IPS DF 19.7 (cell line): ENCODE measurements at places on chromosomes 3 and 15.
A peak's percentile ranks its signal among the peaks of the same experiment; 100 is the strongest.

DNA sequence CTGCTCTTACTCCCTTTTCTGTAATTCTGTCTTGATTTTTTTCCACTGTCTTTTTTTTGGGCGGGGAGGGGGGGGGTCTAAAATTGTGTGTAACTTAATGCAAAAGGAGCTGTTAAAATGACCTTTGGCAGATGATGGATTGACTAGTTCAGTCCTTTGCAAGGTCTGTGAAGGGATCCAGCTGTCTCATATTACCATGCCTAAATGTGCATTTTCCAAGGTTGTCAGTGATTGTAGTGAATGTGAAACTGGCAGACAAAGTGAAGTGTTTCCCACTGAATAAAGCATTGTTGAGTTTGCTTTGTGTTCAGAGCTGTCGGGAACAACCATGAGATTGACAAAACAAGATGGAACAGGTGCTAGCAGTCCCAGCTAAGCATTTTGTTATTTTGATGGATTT is 110.1 kb upstream of the SKOR1 start:
- DNase-seq: no peak

DNA sequence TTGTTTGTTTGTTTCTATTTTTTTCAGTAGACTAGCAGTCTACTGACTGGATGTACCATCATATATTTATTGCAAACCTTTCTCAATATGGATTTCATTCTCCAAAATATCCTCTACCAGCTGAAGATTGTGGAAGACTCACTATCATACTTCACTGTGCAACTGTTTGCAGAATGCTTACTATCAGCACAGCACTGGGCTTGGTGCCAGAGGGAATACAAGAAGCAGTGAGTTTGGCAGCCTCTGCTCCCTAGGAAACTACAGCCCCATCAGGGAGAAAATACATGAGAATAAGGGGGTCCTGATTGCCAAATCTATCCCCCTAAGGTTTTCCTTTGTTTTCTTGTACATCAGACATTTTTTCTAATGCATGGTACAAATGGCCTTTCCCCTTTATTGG is 27.5 kb downstream of the AQP9 start:
- no peak for DNase-seq

GRCh38 chr3:10957976-10958749 is 34.4 kb upstream of the SLC6A1 start:
- no peak for DNase-seq

- peak; percentile 54 for DNase-seq
Observed at GRCh38 chr3:71006810-71007785, 576.4 kb downstream of the FOXP1 start.

DNA sequence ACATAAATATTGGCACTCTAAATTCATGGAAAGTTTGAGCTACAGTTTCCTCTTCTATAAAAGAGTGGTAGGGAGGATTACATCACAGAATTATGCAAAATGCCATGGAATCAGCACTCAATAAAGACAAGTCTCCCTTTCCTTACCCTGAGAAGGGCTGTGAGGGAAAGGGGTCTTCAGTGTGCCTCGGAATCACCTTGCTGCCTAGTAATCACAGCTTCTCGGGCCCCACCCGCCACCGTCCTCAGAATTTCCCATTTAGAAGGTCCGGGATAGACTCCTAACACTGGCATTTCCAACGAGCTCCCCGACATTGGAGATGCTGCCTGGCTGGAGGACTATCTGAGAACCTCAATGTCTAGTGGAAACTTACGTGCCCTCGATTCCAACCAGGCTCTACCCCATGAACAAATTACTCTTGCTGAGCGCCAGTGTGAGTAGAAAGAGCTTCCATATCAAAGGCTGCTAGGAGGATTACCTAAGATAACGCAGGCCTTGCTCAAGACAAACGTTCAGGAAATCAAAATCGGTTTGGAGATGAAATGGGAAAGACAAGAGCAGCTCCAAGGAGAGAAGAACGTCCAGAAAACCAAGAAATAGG is 92.1 kb upstream of the CHD2 start:
- no peak for DNase-seq

GRCh38 chr3:126446301-126446700 is 29.4 kb downstream of the ZXDC start:
- DNase-seq: no peak

GRCh38 chr3:103025880-103026279 is 591.1 kb downstream of the ZPLD1 start:
- DNase-seq: no peak

DNA sequence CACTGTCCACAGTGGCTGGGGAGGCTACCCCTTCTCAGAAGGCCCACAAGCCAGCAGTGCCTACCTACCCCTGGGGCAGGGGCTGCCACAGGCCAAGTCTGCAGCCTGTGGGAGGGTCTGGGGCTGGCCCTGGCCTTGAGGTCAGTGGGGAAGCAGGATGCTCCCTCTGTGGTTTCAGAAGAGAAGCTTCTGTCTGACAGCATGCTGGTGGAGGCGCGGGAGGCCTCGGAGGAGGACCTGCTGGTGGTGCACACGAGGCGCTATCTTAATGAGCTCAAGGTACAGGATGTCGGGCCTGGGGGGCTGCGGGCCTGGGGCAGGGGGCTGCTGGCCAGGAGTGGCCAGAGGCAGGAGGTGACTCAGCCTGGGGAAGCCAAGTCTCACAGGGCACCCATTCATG is 3.2 kb downstream of the HDAC11 start:
- DNase-seq: no peak

DNA sequence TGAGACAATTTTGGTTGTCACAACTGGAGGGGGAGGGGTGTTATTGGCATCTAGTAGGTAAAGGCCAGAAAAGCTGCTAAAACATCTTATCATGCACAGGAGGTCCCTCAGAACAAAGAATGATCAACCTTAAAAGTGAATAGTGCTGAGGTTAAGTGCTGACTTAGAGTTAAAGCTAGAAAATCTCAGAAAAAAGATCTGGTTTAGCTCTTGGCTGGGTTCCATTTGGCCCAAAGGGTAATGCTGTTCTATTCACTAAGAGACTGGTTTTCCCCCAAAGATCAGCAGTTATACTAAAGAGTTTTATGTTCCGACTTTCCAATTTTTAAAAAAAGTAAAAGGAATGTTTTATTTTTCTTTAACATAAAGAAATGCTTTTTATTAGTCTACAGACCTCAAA is 15.6 kb downstream of the DCBLD2 start:
- DNase-seq: no peak

DNA sequence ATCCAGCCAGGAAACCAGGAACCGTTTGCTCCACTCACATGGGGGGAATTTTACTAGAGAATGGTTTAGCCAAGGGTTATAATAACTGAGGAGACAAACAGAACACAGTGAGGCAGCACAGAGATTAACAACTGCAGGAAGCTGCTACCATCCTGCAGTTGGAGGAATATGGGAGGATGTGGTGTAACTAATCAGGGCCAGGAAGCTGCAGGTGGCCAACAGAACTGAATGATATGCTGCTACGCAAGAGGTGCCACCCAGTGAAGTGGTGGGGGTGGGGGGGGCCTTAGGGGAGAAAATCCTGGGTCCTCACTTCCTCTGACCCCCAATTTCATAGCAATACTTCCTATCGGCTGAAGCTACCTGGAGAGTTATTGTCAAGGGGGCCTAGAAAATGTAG is 306.4 kb upstream of the STT3B start:
- no peak for DNase-seq

GRCh38 chr15:68450192-68450591 is 18.2 kb upstream of the ITGA11 start:
- no peak for DNase-seq

- DNase-seq: no peak
Observed at GRCh38 chr15:35914573-35914972, 368.6 kb upstream of the DPH6 start.

DNA sequence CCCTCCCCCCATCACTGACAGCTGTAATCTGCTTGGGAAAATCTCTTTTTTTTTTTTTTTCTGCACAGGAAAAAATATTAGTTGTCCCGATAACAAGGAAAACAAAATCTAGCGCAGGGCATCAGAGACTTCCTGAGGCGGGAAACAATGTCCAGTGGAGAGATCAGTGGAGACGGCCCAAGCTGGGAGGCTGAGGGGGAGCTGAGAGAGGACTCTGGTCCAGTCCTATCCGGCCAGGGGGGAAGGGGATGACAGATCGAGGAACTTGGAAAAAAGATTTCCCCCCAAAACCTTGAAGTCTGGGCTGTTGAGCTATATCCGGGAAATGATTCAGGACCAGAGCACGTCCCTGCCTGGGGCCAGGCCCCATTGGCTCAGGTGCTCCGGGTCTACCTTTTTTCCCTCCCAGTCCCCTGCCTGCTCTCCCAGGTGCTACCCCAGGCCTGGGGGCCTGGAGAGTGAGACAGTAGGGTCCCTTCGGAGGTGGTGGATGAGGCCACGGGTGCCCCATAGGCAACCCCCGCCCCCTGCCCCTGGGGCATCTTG is 14.0 kb upstream of the DLL4 start:
- no peak for DNase-seq

- DNase-seq: no peak
Observed at GRCh38 chr3:53730576-53730975, 115.6 kb downstream of the CHDH start.

DNA sequence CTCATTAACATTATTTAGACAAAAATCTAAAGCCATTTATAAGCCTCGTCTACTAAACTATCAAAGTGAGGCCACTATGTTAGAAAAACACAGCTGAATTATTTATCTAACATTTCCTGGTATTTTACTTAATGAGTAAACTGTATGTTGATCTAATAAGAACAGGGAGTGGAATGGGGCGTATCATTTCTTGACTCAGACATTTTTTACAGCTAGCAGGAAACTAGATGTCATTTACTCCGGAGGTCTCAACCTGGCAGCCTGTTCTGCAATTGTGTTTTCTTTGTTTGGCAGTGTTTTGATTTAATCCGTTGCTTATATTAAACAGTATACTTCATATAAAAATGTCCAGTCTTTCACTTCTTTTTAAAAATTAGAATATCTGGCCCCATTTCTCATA is 79.1 kb upstream of the ABI3BP start:
- no peak for DNase-seq
